ENCODE measurements at places on chromosomes 12 and 14.

GRCh38 chr14:82635915-82636314 lies 1102.3 kb upstream of the SEL1L start:
- no peak for DNase-seq

DNA sequence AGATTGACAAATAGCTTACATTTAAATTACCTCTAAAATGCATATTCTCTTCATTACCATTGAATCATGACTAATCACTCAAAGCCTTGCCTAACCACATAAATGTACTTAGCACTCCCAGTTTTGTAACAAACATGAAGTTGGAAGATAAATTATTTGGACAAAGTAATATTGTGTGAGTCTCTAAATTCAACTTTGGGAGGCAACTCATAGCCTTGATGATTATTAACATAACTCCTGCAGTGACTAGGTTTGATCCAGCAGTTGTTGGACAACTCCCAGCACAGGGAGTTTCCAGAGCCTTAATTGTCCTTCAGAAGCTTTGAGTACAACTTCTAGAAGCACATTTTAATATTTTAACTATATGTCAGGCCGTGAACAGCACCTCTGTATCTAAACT lies 153.4 kb upstream of the PDZRN4 start:
- no peak for DNase-seq

DNA sequence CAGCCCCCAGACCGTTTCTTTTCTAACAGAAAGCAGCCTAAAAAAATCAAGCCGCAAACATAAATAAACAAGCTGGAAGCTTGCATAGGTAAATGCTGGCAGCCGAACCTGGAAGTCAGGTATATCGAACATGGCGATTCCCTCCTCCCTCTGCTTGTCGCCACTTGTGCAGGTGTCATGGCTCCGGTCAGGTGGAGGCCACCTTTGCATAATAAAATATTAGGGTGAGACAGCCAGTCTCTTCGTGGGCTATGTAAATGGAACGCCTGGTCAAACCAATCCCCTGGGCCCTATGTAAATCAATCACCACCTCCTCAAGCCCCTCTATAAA lies 223.9 kb upstream of the DAAM1 start:
- DNase-seq, result no peak

GRCh38 chr12:64781280-64782190 lies 22.3 kb upstream of the GNS start:
- no peak for DNase-seq

DNA sequence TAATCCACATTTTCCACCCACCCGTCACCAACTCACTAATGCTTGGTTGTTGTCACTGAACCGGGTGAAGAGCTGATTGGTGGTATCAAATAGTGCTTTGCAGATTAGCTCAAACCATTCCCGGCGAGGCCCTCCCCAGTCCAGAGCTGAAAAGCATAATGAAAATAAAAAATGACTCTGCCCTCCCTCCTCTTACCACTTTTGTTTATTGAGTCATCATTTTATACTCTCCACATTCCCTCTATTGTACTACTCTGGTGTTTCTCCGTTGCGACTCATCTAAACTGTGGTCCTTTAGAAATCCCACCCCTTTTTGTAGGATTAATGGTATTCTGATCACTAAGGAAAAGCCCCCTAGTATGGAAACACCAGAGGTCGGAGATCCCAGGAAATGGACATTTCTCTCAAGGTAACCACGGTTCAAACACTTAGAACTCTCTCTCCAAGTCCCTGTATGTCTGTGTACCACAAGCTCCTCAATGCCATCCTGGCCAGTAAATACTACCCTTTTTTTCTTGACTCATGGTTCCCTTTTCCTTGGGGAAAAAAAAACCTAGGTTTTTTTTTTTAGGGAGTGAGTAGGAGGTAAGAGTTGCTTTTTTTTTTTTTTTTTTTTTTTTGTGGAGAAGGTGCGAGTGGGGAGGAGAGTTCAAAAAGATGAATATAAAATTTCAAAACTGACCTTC lies 42.0 kb downstream of the AREL1 start:
- DNase-seq, result peak; percentile 30

- no peak for DNase-seq
Observed at GRCh38 chr14:77605392-77605972, 11.0 kb downstream of the SPTLC2 start.

All from GM03348 (cell line).